ENCODE measurements at places on chromosomes 3 and 15.

DNA sequence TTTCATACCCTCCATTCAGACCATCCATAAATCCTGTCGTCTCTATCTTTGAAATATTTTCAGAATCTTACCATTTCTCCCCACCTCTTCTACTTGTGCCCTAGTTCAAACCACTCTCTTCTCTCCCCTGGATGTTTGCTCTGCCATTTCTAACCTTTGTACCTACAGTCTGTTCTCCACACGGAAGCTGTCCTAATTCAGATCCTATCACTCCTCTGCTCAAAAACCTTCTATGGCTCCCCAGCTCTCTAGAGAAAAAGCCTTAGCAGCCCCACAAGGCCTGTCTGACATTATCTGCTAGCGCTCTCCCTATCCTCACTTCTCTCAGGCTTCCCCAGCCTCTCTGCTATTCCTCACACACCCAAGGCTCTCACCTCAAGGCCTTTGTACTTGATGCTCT is 4.5 kb upstream of the SEMA5B start:
- DNase-seq, result no peak

DNA sequence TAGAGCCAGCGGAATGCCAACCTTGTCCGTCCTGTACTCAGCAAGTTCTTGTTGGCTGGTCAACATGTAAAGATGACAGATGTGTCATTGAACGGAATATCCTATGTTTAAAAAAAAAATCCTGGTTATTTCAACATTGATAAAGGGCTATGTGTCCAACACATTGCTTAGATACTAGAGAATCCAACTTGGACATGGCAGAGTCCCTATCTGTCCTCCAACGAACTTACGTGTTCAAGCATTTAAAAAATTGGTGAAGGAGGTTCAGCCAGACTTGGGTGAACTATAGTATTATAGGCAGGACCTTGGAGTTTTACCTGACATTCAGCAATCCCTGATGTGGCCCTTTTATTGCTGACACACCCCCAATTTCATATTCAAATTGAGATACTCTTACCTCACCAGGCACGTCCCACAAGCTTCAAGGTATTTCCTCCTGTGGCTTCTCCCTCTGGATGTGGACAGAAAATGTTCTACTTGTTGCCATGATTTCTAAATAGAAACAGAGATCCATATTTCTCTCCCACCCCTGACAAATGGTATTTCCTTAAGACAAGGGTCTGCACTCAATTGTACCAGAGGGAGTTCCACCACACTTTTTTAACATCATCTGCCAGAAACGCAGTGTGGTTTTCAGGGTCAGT is 207.7 kb upstream of the TPM1 start:
- no peak for DNase-seq

GRCh38 chr3:56157693-56158362 is 310.4 kb downstream of the ERC2 start:
- DNase-seq, result peak; percentile 21

- DNase-seq, result no peak
Observed at GRCh38 chr3:146823622-146824021, 218.5 kb upstream of the PLSCR5 start.

DNA sequence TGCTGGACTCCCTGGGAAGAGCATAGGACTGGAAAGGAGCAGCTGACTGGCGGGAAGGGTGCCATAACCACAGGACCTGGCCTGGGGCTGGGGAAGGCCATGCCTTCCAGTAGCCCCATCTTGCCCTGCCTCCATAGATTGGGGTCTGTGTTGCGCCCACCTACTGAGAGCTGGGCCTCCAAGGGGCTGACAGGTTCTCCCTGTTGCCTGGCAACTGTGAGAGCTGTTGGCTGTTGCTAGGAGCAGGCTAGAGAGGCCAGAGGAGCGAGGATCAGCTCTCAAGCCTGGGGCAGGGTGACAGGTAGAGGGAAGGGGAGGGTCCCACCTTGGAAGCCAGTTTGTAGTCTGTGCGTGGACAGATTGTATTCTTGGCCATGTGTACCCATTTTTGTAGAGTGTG is 2.8 kb upstream of the GNAI2 start:
- no peak for DNase-seq

GRCh38 chr15:101243420-101243819 is 8.4 kb downstream of the CHSY1 start:
- no peak for DNase-seq

DNA sequence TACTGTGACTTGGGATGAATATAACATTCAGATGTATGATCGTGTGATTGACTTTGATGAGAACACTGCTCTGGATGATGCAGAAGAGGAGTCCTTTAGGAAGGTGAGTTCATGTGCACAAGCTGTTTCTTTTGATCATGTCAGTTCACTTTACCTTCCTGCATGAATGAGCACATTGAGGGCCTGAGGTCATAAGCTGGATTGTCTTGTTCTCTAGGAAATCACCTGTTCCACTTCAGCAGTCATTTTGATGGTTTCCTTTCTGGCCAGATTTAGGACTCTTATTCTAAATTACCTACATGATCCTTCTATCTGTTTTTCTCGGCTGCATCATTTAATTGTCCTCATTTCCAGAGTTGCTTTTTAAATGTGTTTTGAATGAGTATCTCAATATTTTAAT is 4.1 kb downstream of the RCN2 start:
- DNase-seq, result no peak

DNA sequence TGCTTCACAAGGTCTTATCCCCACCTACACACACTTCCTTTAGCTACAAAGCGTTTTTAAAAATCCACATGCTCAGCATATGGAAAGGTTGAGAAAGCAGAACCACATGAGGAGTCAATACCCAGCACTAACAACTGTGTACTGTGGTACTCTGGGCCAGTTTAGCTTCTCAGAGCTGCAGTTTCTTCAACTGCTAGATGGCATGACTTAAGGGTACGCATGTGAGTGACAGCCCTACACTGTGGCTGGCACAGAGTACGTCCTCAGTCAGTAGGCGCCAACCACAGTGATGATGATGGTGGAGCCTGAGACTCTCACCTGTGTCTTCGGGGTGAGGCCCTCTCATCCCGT is 17.4 kb downstream of the CCDC12 start:
- DNase-seq, result no peak

- no peak for DNase-seq
Observed at GRCh38 chr15:55990516-55990915, 2.9 kb downstream of the NEDD4 start.

DNA sequence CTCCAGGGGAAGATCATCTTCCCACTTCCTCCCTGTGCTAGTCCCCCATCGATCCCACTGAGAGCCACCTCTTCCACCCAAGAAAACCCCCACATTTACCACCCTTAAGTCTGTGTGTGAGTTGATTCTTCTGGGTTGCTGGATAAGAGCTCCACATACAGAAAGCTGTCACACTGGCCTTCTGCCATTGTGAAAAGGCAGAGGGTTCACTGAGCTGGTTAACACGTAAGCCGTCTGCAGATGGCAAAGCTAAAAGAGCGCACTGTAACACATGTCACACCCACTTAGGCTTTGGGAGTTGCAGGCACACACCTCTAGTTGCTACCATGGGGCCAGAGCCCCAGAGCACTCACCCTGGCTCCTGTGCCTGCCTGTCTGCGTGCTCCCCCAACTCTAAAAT is 309.8 kb upstream of the LRRC3B start:
- no peak for DNase-seq

GRCh38 chr3:69855436-69856162 is 116.3 kb downstream of the MITF start:
- DNase-seq, result peak; percentile 57

GRCh38 chr3:18086078-18086477 is 339.1 kb downstream of the SATB1 start:
- DNase-seq, result no peak

DNA sequence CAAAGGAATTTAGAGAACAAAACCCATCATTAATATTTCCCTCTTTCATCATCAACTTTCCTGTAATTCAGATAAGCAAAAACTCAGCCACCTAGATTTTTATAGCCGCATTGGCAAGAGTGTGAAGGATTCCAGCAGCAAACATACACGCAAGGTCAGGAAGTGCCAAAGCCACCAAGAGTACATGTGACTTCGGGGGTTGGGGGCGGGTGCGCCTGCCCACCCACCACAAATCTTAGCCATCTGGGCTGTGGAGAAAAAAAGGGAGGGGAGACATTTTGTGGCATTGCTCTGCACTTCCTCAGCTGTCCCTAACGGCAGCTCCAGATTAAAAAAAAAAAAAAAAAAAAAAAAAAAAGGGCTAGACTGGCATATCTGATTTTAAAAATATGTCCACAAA is 148.4 kb downstream of the TNIK start:
- DNase-seq, result no peak

DNA sequence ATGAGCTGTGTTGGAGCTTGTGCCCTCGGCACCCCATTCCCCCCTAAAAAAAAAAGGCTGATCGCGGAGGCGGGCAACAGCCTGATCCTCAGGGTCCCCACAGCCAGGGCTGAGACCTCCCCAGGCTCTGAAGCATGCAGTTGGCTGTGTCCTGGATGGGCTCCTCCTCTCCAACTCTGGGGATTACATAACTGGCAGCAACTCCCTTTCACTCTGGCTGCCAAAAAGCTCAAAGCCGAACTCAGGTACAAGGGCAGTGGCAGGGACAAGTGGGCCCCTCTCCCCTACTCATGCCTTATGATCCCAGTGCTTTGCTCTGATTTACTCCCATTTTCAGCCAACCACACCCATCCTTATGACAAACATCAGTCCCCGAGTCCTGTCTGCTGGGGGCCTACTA is 18.3 kb downstream of the TPRA1 start:
- DNase-seq, result no peak

DNA sequence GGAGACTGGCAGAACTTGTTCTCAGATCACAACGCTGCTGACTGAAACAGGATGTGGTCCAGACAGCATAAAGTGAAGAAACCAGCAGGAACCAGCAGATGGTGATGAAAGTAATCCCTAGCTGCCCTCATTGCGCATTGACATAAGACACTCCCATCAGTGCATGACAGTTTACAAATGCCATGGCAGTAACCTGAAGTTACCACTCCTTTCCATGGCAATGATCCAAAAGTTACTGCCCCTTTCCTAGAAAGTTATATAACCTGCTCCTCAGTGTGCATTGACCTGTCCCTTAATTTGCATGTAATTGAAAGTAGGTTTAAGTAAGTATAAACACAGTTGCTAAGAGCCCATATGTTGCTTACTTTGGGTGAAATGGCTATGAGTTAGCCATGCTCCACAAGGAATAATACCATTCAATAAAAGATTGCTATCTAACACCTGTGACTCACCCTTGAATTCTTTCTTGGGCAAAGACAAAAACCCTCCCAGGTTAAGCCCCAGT is 149.1 kb upstream of the CD96 start:
- DNase-seq, result no peak

GRCh38 chr3:80215191-80215590 is 447.4 kb upstream of the ROBO1 start:
- DNase-seq, result no peak

DNA sequence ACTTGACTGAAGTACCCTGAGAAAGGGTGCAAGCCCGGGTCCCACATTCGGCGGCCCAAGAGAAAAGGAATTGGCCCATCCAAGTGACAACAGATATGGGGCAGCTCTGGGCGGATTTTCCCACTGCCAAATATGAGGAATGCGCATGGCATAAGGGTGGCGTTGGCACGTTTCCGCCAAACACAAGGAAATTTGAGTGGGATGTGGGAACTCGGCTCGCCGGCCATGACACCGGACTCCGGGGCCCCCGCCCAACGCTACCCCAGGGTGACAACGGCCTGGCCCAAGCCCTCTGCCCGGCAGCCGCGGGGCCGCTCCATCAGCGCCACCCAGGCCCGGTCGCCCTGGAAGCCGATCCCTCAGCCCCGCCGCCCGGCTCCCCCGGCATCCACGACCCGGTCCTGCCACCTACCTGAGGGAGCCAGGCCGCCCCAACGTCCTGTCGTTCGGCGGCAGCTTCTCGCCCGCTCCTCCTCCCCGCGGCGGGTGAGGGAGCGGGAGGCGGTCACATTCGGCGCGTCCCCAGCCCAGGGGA is 449 bp downstream of the RAF1 start:
- no peak for DNase-seq

GRCh38 chr3:120450600-120451271 is at the start of gene FSTL1:
TSS of gene FSTL1 (minus strand) at chr3:120450992. CDS start at chr3:120450746, 246 bp downstream.
- DNase-seq, result peak; percentile 82

DNA sequence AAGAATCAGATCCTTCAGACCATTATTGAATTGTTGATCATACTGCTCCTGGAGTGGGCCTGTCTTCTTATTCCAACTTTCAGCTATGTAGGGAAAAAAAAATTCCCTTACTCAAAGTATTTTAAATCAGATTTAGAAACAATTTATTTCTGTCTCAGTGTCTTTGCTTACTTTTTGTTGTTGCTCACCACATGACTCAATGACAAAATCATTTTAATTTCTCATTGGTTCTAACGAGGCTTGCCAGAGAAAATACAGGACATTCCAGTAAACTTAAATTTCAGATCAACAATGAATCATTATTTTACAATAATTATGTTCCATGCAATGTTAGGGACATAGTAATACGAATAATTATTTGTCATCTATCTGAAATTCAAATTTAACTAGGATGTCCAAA is 748.5 kb upstream of the CBLB start:
- peak; percentile 69 for DNase-seq

- no peak for DNase-seq
Observed at GRCh38 chr15:68582864-68583263, 4.1 kb downstream of the CORO2B start.

DNA sequence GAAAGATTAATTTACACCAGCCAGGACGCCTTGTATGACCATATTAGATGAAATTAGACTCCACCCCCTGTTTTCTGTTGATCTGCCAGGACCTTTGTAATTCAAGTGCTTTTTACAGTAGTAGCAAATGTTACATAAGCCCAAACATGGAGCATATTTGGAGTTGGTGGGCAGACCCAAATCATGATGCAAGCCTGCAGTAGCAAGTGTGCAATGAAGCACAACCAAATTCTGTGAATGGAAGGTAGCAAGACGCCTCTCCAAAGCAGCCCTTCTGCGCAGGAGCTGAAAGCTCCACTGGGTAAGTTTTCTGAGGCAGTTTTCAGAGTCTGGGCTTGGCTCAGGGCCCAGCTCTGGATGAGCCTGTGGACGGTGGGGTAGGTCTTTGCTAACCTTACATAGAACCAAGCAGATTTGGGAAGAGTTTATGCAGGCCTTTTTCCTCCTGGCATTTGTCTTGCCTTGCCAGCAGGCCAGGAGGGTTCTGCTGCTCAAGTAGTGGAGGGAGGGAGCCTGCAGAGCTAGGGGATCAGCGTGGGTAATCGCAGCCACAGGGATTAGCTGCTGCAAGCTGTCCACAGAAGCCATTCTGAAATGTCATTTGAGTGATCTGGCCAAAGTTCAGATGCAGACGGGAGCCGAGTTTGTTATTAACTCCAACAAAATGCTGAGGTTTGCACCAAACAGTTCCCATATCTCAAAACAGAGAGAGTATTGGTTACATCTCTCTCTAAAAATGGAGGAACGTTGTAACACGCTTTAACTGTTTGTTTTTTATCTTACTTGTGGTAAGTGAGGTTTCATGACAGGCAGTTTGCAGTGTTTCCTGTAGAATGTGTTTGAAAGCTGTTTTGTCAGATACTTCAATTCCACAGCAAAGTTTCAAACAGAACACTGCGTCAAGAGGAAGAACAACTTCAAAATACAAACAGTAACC is 55.4 kb downstream of the PSMD6 start:
- peak; percentile 53 for DNase-seq

DNA sequence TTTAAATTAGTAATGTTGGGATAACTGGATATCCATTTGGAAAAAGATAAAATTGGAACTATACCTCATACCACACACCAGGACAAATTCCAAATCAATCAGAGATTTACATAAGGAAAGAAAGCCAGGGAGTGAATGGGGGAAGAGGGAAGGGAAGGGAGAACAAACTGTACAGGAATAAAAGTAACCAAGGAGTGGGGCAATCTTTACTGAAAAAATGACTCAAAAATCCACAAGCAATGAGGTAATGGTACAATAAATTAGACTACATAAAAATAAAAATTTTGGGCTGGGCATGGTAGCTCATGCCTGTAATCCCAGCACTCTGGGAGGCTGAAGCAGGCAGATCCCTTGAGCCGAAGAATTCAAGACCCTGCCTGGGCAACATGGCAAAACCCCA is 82.6 kb downstream of the MLH1 start:
- DNase-seq, result peak; percentile 56
